Psoas muscle (tissue), 8 donors: ENCODE measurements at places on chromosomes 5 and 9. TPM values are rescaled to one million over a fixed set of nuclear protein-coding genes. Genes with fewer than 3 reads are reported as not detected.
A peak's percentile ranks its signal among the peaks of the same experiment; 100 is the strongest.

DNA sequence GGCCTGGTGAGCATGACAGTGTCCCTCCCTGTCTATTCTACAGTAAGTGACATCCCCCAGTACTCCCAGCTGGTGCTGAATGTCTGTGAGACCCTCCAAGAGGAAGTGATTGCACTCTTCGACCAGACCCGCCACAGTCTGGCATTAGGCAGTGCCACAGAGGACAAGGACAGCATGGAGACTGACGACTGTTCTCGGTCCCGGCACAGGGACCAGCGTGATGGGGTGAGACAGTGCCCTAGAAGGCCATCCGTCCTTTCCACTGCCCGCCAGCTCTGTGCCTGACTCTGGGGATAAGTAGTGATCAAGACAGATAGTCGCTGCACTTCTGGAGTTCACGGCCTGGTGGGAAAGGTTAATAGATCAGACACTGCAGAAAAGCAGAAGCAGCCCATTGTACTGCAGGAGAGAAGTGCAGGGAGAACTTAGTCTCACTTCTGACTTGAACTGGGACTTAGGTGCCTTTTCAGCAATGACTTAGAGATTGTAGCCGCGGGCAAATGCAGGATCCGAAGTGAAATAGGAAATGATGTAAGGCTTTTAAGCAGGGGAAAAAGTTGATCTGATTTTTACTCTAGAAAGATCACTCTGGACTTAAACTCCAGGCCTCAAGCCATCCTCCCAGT, 28.4 kb downstream of the SH3GLB2 start:
- no peaks in the 10 kb centered on the region for H3K27me3 ChIP-seq
- no peak overlapping the region for H3K4me3 ChIP-seq
- H3K36me3 ChIP-seq: peaks cover 98% of the 10 kb centered on the region
- no peak overlapping the region for H3K27ac ChIP-seq
- DNase-seq: no peak

DNA sequence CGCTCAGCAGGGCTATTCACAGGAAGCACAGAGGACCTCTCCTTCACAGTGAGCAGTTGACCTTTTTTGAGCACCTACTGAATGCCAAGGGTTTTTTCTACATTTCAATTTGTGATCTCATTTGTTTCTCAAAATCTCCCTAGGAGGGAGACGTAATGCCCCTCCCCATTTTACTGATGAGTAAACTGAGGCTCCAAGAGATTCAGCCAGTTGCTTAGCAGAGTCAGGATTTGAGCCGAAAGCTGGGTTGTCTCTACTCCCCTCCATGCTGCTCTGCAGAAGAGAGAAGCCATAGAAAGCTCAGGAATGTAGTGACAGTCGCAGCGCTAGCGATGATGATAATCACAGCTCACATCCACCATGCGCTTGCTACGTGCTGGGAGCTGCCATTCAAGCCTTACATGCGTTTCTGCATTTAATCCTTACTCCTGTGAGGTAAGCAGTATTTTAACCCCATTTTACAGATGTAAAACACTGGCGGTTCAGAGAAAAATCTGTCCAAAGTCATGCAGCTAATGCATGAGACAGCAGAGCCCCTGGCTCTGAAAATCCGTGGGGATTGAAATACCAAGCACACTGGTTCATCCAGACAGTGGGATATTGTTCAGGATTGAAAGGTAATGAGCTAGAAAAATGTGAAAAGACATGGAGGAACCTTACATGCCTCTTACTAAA, 33.8 kb downstream of the ERGIC1 start:
- peak overlapping the region; percentile 5 for H3K4me3 ChIP-seq
- H3K27ac ChIP-seq: peak overlapping the region; percentile 95
- peaks cover 90% of the 10 kb centered on the region for H3K4me1 ChIP-seq
- no peaks in the 10 kb centered on the region for H3K36me3 ChIP-seq
- H3K27me3 ChIP-seq: no peaks in the 10 kb centered on the region

DNA sequence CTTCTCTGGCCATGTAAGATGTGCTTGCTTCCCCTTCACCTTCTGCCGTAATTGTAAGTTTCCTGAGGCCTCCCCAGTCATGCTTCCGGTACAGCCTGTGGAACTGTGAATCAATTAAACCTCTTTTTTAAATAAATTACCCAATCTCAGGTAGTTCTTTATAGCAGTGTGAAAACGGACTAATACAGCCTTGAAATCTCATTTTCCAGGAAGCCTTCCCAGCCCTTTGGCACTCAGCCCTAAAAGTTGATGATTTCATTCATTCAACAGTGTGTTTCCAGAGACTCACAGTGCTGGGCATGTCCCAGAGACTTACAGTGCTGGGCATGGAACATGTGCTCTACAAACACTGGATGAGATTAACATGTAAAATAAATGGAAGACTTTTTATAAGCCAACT, 135.8 kb downstream of the DCP2 start:
- no peaks in the 10 kb centered on the region for H3K4me1 ChIP-seq
- H3K27ac ChIP-seq: no peak overlapping the region
- no peak for DNase-seq
- no peaks in the 10 kb centered on the region for H3K27me3 ChIP-seq

Gene ADCY2
- 24.3 TPM for polyA plus RNA-seq

Gene DAB2IP
- polyA plus RNA-seq: 14.1 TPM

Gene PCDHA4
- 0.01 TPM for polyA plus RNA-seq

Gene SYK
- polyA plus RNA-seq: 0.52 TPM
